ENCODE measurements at places on chromosomes 5 and 9. TPM values are rescaled to one million over a fixed set of nuclear protein-coding genes. Genes with fewer than 3 reads are reported as not detected.

ERAP2 gene
- 5.2 TPM for polyA plus RNA-seq

GRXCR2 gene
- polyA plus RNA-seq, result 1.9 TPM

CCL27 gene
- polyA plus RNA-seq, result not detected

DNA sequence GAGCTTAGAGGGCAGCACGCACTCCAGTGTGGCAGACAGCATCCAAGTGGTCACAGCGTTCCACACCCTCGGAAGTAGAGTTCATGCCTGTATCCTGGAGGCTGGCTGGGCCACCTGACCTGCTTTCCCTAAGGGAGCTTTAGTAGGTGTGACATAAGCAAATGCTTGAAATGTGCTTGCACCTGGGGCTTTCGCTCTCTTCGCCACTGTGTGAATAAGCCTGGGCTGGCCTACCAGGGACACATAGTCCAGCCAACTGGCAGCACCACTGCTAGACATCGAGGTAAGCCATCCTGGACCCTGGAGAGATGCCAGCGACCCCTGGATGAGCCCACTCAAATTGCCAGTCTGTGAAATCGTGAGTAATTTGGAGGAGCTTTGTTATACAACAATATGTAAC lies 24.9 kb upstream of the IRX4 start:
- no peak for DNase-seq

- DNase-seq, result no peak
Observed at GRCh38 chr9:95147452-95148207, 169.9 kb downstream of the FANCC start.

DNA sequence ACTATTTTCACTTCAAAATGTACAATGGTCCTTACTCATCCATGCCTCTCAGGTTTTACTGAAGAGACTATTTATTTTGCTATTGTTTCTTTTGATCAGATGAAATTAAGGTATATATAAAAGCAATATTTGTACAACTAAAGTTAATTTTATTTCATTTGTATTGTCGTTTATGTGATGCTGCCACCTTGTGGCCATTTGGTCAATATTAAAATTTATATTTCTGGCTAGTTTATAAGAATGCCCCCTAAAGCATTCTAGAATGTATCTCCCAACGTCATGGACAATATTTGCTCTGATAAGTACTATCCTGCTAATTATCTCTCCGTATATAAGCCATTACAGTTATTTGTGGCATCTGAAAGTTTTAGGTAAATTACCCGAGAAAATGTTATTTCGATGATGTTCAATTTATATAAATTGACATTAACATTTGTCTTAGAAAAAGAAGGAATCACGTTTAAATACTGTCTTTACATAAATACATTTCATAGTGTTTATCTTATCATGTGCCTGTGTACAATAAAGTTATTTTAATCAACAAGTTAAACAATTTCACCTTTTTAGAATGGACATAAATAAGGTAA lies 680.0 kb downstream of the TAF11L14 start:
- no peak for DNase-seq

- DNase-seq, result no peak
Observed at GRCh38 chr5:172638209-172638768, 2.8 kb upstream of the NEURL1B start.

DNA sequence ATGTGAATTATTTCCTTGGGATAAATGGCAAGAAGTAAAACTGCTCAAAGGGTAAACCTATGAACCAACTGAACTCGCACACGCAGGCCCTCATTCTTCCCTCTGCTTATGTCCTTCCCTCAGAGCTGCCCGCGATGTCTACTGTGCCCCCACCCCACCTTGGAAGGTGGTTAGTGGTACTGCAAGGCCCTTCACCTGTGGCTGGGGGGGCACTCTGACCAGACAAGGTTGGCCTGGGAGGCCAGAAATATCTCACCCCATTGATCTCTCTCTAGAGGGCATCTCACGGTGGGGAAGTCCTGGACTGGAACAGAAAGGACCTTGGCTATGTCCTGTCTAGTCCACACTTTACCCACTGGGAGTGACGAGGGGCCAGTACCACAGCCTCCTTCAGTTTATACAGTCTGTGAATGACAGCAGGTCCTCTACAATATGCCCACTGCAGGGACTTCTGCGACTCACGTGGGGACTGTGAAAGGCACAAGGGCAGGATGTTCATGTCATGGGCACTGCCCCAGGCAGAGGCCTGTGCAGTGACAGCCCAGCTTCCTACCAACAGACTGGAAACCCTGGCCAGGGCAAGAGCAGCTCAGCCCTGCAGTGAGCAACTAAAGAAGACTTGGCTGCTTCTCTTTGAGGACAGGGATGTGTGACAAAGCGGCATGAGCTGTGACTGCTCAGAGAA lies 56.8 kb upstream of the SYNPO start:
- DNase-seq, result no peak

Measured in heart right ventricle (tissue), 16 donors.